K562 (cell line): ENCODE measurements at places on chromosomes 7 and 10. TPM values are rescaled to one million over a fixed set of nuclear protein-coding genes. Genes with fewer than 3 reads are reported as not detected.
A peak's percentile ranks its signal among the peaks of the same experiment; 100 is the strongest.

GIMAP4 gene
- total RNA-seq: 0.16 and 0.42 TPM in 2 replicates

GRCh38 chr7:95660023-95660434, 63.7 kb upstream of the PDK4 start:
- no peak for DNase-seq

CDK14 gene
- total RNA-seq: 0.18 and 0.44 TPM in 2 replicates

DNA sequence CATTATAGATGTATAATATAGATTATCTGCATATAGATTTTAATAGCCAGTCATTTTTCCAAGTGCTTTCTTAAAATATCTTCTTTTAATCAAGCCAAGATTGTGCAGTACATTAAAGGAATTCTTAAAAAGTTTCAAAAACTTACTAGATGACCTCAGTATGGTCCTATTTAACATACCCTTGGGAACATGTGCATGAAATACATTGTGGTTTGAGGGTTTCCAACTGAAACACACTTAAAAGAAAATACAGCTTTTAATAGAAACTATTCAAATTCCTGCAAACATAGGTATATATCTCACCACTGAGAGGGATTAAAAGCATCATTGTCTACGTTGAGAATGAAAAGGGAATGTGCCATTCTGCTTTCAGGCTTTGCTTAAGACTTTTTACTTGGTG, 364.9 kb downstream of the SUGCT start:
- no peak for DNase-seq

CCNJ gene
- 9.2 TPM in 2 replicates for total RNA-seq

SAP25 gene
- 3.2 and 5.3 TPM in 2 replicates for total RNA-seq

- DNase-seq: no peak
Measured at GRCh38 chr7:155368894-155369600, 71.4 kb downstream of the INSIG1 start.

DNA sequence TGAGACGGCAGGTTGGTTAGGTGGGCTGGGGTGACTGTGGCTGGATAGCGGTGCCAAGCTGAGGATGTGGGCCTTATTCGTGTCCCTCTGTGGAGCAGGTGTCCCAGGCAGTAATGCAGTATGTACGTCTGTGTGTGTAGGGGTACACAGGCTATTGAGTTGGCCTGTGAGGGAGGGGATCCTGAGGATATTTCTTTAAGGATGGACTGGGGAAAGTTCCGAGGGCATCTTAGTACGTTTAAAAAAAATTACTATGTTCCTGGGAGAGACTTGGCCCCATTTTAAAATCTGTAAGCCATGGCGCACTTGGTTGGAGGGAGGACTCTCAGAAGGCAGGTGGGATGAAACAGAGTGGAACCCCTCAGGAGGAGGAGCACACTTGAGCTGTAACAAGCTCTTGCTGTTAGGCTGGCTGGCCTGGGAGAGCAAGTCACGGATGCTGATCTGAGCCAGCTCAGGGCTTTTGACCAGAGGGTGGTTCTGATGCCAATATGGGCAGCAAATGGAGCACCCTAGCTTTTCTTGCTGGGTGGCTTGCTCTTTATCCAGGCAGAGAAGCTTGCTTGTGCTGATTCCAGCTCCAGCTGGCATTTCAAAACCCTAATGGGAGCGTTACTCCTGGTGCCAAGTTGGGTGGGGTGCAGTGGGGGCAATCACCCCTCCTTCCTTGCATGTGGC, 765 bp downstream of the WBP1L start:
- no peak for DNase-seq

GRCh38 chr10:87818505-87819288, 671 bp upstream of the ATAD1 start:
- DNase-seq: peak; percentile 26

PLEKHS1 gene
- not detected in 2 replicates for total RNA-seq

REPIN1 gene
- 277 and 283 TPM in 2 replicates for total RNA-seq

DNA sequence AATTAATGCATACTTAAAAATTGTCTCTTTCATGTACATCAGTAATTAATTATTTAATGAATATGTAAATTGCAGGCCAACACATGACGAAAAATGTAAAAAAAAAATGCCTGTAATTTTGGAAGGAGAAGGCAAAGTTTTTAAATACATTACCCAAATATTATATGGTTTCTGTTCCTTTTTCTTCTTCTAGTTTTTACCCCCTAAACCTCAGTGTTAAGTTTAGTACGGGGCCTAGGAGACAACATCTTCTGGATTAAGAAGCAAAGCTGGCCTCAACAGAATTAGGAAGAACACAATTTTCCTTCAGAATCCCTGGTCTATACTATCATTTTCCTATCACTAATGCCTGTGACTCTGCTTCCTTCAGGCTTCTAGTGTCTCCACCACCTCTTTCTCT, 459.3 kb upstream of the NRP1 start:
- DNase-seq: no peak

DNA sequence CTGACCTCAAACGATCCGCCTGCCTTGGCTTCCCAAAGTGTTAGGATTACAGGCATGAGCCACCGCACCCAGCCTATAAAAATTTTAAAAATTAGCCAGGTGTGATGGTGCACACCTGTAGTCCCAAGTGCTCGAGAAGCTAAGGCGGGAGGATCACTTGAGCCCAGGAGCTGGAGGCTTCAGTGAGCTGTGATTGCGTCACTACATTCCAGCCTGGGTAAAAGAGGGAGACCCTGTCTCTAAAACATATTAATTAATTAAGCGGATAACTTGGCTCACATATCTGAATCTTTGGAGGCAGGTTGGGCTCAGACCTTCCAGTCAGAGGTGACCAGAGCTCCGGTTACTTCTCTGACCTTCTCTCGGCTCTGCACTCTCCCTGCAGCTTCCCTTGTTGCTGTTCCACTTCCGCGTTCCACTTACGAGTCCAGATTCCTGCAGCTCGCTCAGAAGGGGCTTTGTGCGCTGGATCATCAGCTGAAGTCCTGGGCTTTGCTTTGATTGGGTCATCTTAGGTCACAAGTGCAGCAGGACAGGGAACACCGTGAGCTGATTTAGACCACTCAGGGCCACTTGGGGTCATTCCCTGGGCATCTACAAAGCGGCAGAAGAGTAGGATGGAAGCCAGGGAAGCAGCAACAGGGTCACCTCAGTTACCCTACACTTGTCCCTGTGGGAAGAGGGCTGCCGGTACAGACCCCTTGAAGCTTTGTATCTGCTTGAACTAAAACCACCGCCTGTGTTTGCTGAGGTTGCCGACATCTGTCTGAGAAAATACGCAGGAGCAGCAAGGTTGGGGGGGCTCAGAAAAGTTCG, 2.0 kb upstream of the ARPC1B start:
- no peak for DNase-seq
